ENCODE measurements at places on chromosomes 4 and X.

DNA sequence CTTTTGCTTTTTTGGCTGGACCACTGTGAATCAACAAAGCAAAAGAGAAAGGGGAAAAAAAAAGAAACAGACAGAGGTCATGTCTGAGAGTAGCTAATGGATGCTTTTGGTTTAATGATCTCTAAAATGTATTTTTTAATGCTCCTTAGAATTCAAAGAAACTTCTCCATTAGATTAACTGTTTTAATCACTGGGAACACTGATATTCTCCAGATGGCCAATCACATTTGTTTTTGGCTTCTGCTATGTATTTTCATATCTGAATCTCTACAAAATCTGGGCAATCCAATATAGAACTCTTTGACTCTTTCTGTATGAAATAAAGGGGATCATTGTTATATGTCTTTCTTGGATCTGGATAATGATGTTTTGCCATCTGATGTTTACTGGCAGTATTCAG is 278.2 kb downstream of the ADGRL3 start:
- no peak for DNase-seq

GRCh38 chr4:150379454-150379853 is 202.5 kb upstream of the MAB21L2 start:
- DNase-seq, result no peak

DNA sequence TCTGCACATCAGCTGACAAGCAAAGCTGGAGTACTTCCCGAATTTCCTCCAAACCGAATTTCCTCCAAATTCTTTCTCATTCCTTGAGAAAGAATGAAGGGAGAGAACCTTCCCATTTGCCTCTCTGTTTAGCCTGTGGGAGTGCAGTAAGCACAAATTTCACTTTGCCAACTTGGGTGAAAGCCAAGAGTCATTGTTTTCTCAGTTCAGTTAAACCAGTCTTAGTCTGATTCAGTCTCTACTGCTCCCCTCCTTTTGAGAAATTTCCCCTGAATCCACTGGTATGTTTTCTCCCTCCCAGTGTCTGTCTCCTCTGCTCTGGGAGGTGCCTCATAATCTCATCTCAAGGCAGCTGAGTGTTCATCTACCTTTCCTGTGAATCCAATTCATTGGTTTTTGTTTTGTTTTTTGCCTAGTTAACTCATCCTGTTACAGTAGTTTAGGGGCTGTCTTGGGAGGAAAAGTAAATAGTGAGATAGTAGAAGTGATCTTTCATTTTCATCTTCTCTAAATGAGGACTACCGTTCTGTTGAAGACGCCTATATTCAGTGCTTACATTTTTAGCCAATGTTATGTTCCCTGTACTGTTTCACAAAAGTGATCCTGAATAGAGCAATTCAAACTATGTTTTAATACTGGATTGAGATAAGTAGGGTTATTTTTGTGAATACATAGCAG is 49.0 kb downstream of the SYTL5 start:
- no peak for DNase-seq

- no peak for DNase-seq
These were observed 223.7 kb upstream of the FAT4 start for GRCh38 chr4:125091101-125091500.

DNA sequence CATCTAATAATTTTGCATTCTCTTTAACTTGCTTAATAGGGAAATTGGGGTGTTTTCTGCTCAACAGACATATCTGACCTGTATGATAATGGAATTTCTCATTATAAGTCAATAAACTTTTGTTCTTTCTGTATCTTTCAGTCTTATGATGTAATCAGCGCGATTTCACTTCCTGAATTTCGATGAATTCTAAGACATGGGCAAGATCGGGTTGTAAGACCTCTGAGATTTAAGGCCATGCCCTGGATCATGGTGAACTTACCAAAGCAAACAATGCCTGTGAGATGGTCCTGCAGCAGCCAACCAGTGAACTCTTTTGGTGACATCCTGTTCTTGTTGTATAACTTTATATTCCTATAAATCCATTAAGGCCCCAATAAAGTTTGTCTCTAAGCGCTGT is 88.1 kb downstream of the NBDY start:
- no peak for DNase-seq

GRCh38 chr4:140256941-140257340 is 103.0 kb upstream of the MAML3 start:
- no peak for DNase-seq

DNA sequence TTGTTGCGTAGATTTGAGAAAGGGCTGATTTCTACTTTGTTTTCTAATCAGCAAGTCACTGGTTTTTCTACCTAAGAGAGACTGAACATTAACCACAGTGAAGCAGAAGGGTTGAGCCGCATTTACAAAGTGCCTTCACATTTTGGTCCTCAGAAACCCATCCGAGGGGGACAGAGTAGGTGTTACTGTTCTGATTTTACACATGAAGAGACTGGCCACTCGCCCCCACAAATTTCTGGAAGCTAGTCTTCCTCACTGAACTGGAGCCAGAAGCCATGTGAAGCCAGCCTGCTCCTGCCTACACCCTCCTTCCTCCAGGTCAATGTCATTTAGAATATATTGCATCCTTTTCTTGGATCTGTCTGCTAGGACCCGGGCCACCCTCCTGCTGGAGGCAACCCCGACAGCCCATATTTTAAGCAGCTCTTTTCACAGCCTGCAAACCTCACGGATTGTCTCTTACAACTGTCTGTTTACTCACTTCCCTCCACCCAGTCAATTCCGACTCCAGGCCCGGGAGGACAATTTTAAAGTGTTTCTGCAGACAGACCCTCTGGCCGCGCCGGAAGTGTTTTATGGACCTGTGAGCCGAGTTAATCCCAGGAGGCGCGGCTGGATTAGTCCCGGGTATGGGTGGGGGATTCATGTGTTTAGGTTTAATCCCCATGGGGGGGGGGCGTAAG is 73.2 kb upstream of the BCOR start:
- no peak for DNase-seq

DNA sequence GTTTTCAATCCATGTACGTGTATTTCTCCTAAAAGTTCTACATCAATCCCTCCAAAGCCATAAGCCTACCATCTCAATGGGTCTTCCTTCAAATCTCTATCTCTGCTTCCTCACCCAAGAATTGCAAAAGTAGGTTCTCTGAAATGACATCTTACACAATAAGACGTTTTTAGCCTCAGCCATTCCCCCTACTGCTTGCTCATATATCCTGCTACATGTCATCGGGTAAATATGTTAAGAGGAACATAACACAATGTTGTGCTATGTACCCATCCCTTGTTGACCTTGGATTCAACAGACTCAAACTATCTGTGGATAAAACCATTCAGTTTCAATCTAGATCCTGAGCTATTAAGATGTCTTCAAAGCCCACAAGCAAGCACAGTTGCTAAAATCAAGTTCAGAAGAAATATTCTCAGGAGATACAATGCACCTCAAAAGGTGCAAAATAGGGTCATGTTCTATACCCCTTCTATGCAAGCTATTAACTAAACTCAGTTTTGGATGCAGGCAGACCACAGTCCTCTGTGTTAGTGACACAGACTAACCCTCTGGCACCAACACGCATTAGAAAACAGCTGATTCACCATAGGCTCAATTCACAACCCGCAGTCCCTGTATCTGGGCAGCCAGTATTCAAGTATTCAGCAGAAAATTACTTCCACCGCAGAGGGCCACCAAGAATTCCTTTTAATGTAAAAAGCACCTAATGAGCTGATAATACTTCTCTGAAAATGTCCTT is 56.8 kb downstream of the CD99L2 start:
- DNase-seq, result no peak

DNA sequence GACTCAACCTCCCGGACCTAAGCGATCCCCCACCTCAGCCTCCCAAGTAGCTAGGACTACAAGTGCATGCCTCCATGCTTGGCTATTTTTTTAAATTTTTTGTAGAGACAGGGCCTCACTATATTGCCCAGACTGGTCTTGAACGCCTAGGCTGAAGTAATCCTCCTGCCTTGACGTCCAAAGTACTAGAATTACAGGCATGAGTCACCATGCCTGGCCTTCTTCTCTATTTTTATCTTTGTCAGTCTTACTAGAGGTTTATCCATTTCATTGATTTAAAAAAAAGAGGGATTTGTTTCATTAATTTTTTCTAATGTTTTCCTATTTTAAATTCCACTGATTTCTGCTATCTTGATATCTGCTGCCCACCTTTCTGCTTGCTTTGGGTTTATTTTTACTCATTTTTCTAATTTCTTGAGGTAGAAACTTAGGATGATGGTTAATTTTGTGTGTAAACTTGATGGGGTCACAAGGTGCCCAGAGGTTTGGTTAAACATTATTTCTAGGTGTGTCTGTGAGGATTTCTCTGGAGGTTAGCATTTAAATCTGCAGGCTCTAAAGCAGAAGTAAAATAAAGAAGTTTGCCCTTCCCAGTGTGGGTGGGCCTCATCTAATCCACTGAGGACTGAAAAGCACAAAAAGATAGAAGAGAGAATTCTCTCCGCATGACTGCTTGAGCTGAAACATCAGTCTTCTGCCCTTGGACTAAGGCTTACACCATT is 116.2 kb upstream of the DCLK2 start:
- no peak for DNase-seq

DNA sequence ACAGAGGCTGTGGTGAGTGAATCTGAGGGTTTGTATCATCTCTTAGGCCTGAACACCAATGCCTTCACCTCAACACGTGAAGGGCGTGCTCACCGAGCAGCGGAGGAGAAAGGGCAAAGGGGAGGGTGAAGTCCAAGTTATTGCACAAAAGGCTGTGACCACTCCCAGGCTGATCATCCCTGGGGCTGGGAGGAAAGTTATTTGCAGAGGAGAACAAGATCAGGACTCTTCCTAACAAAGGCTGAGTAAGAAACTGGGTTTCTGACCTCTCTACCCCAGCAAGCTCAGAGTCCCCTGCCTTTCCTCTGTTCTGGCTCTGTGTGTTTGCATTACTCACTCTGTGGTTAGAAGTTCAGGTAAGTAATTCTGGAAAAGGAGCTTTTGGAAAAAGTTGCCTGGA is 366.3 kb upstream of the CXorf51A start:
- no peak for DNase-seq

DNA sequence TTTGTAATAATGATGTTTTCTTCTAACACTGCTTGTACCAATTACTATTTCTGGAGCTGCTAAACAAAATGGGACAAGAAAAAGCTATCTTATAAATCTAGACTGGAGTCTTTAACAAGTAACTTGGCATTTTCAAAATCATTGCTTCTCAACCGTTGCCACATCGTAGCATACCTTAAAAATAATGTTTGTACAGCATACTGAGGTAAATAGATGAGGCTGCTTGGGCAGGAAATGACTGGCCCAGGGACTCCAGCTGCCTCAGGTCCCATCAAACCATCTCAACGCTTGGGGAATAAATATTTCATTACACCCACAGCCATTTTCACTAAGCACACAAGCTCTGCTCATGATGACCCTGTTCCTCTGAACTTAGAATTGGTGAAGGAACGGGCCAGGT is 115.1 kb downstream of the SPANXA1 start:
- DNase-seq, result no peak

GRCh38 chrX:112868586-112868985 is 28.0 kb upstream of the AMOT start:
- DNase-seq, result no peak

DNA sequence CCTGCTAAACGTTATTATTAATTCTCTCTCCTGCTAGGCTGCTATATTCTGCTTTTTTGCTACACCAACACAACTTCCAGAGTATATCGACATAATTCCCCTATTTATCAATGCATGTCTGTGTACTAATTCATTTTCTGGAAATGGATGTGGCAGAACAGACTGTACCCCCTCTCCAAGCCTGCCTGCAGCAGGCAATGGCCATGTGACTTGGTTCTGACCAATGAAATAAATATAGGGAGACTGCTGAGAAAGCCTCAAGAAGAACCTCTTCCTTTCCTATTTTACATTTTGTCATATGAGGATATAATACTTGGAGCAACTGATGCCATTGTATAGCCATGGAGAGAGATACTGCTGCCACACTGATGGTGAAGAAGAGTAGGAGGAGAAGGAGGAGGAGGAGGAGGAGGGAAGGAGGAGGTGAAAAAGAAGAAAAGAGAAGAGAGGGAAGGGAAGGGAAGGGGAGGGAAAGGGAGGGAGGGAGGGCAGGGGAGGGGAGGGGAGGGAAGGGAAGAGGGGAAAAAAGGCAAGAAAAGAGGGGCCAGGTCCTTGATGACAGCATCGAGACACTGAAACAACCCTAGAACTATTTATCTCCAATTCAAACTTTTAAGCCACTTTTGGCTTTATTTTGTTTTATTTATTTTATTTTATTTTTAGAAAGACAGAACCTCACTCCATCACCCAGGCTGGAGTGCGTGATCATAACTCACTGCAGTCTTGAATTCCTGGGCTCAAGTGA is 57.0 kb upstream of the SPP1 start:
- no peak for DNase-seq

DNA sequence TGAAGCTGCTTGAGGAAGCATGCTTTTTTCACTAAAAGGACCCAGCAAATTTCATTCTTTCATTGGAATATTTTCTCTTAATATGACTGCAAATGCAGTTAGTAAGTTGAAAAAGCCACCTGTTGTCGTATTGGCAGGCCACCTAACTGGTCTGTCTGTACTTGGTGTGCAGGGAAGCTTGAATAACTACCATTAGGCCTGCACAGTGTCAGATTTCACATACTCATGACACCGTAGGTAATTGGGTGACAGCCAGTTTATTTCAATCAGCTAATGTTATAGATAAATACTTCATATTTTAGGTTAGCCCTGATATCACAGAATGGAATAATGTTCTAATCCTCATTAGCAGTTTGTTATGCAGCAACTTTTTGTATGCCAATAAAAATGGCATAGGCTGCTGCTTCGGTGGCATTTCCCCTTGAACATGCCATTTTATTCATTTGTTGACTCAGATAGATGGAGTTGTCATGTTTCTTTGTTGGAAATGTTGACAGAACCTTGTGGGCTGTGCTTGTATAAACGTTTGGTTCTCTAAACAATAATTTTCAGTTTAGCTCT is 173.7 kb downstream of the RPA4 start:
- DNase-seq, result no peak

DNA sequence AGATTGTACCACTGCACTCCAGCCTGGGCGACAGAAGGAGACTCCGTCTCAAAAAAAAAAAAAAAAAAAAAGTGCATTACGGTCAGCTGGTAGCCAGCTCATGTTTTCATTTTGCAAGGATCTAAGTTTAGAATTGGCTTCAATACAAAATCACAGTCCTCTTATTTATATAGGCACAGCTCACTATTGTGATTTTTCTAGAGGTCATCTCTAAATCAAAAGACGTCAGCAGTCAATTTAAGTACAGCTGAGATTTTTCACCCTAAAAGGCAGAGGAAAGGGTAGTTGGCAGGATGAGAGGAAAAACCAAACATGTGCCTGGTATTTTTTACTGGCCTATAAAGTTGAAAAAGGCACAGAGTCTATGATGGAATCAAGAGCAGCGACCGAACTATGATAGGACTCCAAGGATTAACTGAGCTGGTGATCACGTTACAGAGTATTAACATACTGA is 30.8 kb downstream of the ASB5 start:
- DNase-seq, result no peak
